ENCODE measurements at places on chromosomes 12 and 14. TPM values are rescaled to one million over a fixed set of nuclear protein-coding genes. Genes with fewer than 3 reads are reported as not detected.

GRCh38 chr12:83769151-83769550 is 1082.4 kb downstream of the TMTC2 start:
- DNase-seq: no peak

Gene RPGRIP1
- total RNA-seq: 0.12 TPM

Gene PAPOLA
- 91.9 TPM for total RNA-seq

DNA sequence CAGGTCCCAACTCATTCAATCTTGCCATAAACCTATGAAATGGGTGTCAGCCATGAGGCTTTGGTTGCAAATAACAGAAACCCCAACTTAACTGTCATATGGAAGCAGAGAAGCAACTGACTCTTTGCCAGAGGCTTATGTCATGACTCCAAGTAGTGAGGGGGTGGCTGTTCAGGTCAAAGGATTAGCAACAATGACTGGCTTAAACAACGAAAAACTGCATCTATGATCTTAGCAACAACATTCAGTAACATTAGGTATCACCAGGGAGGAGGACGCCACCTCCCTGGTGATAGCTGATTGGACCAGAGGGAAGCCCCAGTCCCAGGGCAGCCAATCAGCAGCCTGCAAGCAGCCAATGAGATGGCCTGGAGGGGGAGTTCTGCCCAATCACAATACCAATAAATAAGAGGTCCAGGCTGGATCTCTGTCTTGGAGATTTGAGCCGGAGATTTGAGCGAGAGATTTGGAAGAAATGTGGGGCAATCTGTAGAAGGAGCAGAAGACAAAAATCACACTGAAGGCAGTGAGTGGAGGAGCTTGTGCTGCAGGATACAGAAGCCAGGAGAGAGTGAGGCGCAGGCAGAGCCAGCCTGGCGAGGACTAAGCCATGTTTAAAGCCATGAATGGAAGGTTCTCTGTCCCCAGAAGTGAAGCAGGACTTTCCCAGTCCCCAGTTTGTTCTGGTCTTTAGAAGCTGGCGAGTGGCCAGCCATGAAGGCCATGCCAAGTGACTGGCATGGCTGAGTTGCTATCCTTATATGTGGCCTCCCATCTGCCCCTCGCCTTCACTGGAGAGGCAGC is 93.3 kb downstream of the CALM1 start:
- no peak for DNase-seq

Gene STK38L
- total RNA-seq: 65.9 TPM

GRCh38 chr12:28026701-28027100 is 54.2 kb upstream of the PTHLH start:
- no peak for DNase-seq

GRCh38 chr12:87596134-87596533 is 433.1 kb downstream of the C12orf50 start:
- no peak for DNase-seq

Gene KRT85
- total RNA-seq: not detected

DNA sequence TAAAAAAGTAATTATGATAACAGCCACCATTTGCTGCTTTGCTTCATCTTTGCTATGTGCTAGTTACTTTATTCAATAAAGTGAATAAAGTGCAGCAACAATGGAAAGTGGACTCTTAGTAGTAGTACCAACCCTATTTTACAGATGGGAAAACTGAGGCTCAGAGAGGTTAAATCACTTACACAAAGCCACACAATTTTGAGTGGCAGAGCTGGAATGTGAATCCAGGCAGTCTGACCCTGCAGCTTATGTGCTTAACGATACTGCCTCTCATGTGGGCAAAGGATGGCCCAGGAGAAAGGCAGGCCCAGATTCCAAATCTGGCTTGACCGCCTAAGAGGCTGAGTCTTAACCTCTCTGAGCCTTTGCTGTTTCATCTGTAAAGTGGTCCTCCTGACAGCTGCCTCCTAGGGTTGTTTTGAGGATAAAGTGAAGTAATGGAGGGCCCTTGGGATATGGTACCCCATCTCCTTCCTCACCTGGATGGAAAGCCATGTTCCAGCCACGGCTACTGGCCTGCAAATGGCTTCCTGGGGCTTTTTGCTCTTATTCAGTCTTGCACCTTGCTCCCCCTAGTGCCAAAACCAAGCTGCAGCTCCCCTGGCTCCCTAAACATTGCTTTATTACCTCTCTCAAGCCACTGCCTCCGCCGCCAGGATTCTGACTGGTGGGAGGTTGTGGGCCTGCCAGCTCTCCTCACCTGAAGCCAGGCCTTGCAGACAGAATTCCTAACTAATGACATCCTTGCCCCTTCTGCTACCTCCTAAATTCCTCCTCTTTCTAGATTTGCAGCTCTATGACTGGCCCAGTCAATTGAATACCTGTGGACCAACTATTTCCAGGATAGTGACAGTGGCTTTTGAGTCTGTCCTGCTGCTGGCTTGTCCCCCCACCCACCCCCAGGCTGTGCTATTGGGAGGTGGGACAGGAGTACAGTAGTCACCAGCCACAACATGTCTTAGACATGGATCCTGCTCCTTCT is 283.3 kb upstream of the PWP1 start:
- DNase-seq: no peak

DNA sequence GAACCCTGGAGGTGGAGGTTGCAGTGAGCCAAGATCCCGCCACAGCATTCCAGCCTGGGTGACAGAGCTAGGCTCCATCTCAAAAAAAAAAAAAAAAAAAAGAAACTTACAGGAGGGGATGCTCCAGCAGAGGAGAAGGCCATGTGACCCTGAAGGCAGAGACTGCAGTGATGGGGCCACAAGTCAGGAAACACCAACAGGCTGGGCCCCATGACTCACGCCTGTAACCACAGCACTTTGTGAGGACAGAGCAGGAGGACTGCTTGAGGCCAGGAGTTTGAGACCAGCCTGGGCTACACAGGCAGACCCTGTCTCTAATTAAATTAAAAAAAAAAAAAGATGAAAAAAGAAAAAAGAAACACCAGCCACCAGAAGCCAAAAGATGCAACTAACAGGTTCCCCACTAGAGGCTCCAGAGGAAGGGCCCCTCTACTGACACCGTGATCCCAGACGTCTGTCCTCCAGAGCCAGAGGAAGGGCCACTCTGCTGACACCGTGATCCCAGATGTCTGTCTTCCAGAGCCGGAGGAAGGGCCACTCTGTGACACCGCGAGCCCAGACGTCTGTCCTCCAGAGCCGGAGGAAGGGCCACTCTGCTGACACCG is 9.1 kb upstream of the GLT1D1 start:
- no peak for DNase-seq

DNA sequence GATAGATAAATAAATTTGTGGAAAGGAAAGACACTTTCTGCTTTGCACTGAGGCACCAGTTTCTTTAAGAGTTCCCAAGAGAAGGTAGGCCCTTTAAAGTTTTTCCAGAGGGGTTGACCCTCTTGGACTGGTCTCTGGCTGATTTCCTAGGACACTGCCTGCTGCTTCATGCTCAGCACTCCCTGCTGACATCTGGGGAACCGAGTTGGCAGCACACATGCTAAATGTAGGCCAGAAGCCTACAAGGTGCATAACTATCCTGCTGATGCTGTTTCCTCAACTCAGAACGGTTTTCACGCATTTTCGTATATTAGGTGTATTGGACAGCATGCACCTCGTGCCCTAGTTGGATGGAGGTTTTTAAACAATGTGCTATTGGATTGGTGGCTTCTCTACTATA is 887.2 kb upstream of the SEL1L start:
- no peak for DNase-seq

DNA sequence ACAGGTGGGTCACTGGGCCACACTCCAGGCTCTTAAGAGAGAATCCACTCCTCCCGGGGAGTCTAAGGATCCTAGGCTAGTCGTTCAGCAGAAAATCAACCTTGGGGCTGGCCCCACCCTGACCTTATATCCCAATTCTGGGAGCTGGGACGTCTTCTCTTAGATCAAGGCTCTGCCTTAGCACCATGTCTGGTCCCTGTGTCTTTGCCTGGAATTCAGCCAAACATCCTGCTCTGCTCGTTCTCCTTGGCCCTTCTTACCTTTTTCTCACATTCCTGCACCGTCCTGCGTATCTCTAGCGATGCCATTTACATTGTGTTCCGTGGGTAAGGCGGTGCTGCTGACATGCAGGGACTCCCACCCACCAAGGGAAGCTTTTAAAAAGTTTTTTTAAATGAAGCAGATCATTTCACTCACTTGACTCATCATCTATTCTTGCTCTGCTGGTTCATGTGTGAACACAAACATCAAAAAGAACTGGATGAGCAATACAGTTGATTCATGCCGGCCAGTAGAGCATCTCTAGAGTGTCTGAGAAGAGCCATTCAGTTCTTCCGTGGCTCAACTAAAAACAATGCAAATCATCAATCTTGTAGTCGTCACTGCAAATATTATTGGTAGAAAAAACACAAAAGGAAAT is 50.2 kb downstream of the KCNK13 start:
- DNase-seq: no peak

Gene CALM1
- total RNA-seq: 409 TPM

DNA sequence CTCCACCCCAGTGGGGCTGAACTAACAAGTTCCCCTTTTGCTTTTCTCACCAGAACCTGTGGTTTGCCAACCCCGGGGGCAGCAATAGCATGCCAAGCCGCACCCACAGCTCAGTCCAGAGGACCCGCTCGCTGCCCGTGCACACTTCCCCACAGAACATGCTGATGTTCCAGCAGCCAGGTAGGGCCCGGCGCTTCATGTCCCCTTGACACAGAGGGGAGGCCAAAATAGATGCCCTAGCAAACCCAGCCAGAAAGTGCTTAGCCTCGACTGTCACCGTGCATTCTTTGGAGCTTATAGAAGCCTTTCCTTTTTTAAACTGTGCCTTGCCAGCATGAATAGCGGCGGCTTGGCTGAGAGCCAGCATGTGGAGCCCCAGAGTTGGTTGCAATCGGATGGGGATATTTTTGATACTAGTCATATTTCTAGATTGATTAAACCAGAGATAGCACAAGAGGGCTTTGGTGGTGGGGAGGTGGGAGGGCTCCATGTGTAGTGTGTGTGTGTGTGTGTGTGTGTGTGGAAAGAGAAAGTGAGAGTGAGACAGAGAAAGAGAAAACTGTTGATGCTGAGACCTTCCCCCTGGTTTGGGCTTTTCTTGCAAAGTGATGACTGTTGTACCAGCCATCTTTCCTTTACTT is 126.1 kb downstream of the GCH1 start:
- no peak for DNase-seq

DNA sequence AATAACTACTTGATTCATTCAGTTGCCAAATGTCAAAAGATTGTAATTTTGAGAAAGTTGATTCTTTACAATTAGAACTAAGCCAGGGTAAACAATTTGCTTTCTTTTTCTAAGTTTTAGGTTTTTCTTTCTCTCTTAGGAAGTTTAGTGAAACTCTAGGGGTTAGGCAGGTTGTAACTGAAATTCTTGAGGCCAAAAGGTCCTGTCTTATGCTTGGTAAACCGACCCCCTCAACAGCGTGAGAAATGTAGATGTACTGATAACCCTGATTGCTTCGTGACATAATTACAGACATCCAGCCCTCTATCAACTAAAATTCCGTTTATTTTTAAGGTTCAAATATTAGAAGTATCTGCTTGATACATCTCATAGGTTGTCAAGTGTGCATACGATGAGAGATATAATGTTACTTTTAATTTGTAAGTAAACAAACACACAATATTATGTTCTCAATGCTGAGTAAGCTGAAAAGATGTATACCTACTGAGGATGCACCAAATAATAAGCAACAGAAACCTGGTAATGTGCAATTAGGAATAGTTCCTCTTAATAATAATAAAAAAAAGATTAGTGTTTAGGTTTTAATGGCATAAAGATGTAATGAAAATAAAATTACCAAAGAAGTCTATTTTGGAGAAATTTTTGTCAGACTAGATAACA is 7.2 kb downstream of the FUT8 start:
- DNase-seq: no peak

DNA sequence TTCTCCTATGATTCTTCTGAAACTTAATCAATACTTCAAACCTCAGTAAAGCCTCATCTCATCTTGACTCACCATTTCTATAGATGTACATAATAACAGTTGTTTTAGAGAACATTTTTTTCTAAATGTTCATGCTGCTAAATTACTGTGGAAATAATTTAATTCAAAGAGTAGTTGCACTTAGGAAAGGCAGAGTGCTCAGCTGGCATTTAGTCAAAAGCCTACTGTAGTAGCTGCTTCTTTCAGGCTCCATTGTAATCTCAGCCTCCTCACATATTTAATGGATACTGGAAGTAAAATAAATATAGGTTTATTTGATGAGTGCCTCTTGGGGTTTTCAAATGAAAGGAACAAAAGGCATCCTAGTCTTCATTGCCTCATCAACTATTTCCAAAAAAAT is 325.0 kb downstream of the CCER1 start:
- DNase-seq: no peak

- no peak for DNase-seq
Measured at GRCh38 chr12:3160081-3160480, 82.9 kb downstream of the TSPAN9 start.

DNA sequence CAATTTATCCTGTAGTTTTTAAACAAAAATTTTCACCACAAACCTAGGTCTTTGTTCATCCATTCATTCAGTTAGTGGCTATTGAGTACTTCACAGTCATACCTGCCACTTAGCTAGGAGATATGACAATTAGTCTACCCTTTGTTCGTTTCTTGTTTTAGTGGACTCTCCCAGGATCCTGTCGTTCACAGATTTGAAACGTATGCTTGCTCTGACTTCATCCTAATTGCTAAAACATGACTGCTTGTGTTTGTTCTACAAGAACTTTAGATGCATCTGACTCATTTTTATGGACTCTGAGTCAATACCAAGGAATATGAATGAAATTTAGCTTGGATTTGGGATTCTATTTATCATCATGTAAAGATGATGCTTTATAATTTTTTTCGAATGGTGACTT is 69.5 kb downstream of the TBC1D30 start:
- no peak for DNase-seq

Gene STAC3
- 0.59 TPM for total RNA-seq

DNA sequence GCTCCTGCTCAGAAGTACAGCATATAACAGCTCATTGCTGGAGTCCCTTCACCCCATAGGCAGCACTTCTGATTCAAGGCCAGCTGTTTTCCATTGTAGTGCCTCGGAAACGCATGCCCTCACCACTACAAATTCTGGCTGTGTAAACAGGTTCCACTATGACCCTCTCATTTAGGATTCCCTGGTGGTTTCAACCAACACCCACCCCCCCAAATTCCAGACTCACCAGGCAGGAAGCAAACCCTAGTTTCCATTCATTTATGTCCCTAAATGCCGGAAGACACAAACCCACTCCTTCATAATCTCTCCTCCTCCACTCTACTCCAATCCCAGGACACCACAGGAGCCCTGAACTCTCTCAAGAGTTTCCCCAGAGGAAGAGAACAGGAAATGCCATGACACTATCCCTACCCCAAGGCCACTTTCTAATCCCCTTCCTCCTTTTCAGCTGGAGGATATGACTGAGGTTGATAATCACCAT is 75.9 kb upstream of the TMPO start:
- no peak for DNase-seq

- DNase-seq: no peak
Measured at GRCh38 chr14:66115740-66116502, 370.2 kb upstream of the CCDC196 start.

GRCh38 chr14:56194042-56194441 is 75.8 kb downstream of the PELI2 start:
- DNase-seq: no peak

Gene MDGA2
- not detected for total RNA-seq

Gene HOXC10
- total RNA-seq: not detected
